ENCODE measurements at places on chromosomes 11 and 22.

GRCh38 chr22:21635771-21636510 lies 3.4 kb downstream of the CCDC116 start:
- DNase-seq, result no peak

DNA sequence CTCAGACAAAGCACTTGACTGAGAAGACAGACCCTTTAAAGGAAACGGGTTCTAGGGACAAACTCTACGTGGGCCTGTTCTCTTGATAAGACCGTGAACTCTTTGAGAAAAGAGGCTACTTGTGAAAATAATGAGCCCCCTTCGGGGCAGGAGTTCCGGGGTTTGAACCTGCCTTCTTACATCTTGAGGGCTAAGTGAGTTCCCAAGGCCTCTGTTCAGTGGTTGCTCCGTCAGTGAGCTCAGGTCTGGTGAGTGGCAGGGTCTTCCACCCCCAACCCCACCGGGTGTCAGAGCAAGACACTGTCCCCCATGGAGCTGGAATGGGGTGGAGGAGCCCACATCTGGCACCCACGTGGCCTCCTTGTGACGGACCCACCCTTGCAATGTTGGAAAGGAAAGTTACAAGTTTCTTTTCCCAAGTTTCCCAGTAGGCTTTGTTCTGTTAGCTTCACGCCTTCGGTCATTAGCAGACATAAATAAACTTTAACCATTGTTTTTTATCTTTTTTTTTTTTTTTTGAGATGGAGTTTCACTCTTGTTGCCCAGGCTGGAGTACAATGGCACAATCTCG lies 6.3 kb upstream of the SAMM50 start:
- no peak for DNase-seq

- DNase-seq, result no peak
Observed at GRCh38 chr11:133832991-133833897, 12.1 kb downstream of the SPATA19 start.

DNA sequence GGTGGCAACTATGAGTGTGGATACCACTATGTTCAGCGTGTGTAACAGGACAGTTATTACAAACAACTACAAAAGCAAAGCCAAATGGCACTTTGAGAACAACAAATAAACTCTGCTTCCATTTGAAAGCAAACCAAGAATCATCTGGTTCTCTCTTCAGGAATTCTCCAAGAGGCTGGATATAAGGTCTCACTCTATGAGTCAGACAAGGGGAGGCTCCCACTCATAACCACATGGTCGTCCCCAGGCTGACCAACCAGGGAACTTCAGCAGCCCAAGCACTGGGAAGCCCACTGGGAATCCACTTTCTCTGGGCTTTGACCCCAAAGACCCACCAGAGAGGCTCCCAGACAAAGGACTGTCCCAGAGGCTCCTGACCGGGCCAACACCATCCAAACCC lies 35.3 kb downstream of the DGCR2 start:
- DNase-seq, result no peak

DNA sequence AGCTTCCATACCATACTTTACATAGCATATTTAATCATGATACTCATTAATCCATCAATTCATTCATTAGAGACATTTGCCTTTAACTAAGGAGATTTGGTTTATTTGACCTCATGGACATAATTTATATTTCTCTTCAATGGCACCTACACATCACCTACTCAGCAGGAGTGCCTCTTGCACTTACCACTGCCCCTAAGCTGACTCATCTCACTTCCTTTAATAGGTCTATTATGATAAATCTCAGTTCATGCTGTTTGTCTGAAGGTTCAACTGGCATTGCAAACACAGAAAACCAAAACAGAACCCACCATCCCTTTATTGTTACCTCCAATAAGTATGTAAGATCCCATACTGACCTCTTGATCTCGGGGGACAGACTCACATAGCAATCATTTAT lies 186.7 kb downstream of the LUZP2 start:
- no peak for DNase-seq

GRCh38 chr22:49010901-49011300 lies 816.8 kb downstream of the BRD1 start:
- no peak for DNase-seq

DNA sequence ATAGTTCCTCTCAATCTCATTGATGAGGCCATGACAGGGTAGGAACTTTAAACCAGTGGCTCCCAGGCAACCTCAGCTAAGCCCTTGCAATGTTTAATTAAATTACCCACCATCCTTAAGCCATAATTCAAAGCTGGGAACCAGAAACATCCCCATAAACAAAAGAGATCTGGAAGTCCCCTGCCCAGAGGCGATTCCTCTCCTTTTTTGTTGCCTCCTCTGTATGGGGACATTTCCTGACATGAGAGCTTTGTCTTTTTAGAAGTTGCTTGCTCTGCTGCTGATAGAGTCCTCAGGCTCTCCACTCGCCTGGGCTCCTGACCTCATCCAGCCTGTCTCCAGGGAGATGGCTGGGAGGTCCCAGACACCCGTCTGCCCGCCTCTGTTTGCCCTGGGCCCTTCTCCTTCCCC lies 3.2 kb downstream of the DTX4 start:
- no peak for DNase-seq

- DNase-seq, result no peak
Observed at GRCh38 chr22:40030026-40030757, 35.4 kb downstream of the FAM83F start.

DNA sequence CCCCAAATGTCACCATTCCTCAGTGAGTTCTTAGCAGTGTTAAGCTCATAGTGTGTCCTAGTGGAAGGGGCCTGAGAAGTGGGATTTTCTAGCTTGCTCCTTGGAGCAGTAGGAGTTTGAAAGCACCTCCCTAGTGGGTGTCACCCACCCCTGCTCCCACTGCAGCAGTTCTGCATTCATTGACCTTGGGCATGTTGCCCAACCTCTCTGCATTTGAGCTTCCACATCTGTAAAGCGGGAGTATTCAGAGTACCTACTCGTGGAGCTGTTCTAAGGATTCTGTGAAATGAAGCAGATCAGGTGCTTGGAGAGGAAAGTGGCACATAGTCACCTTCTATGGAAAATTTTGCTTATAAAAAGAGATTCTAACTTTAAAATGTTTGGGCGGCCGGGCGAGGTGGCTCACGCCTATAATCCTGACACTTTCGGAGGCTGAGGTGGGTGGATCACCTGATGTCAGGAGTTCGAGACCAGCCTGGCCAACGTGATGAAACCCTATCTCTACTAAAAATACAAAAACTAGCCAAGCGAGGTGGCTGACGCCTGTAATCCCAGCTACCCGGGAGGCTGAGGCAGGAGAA lies 16.9 kb downstream of the LMO2 start:
- no peak for DNase-seq

DNA sequence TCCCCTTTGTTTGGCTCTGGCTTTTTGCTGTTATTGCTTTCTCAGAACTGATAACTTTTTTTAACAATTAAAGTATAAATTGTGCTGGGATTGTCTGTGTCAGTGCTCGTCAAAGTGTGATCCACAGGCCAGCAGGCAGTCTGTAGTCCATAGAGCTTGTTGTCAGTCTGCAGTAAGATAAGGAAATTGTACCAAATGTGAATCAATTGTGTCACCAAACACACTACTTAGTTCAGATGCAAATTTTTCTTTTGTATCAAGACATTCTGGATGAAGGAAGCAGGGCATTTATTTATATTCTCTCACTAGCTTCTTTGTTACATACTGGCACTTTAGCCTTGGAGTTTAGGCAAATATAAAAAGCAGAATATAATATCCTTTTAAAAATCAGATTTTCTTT lies 121.0 kb downstream of the WNT11 start:
- DNase-seq, result no peak

GRCh38 chr11:119179342-119179741 lies 5.9 kb upstream of the NHERF4 start:
- no peak for DNase-seq

GRCh38 chr22:41525450-41526225 lies 18.6 kb downstream of the POLR3H start:
- DNase-seq, result no peak

- DNase-seq, result peak; percentile 84
Observed at GRCh38 chr11:115409691-115410220, 94.5 kb downstream of the CADM1 start.
